ENCODE measurements at places on chromosomes 16 and 17. TPM values are rescaled to one million over a fixed set of nuclear protein-coding genes. Genes with fewer than 3 reads are reported as not detected.

GRCh38 chr17:13590441-13590840, 11.3 kb downstream of the HS3ST3A1 start:
- H3K27ac ChIP-seq, result peak overlapping the region; percentile 31
- DNase-seq, result no peak
- H3K27me3 ChIP-seq, result no peaks in the 10 kb centered on the region
- H3K4me3 ChIP-seq, result no peak overlapping the region
- H3K4me1 ChIP-seq, result peaks cover 18% of the 10 kb centered on the region
- H3K36me3 ChIP-seq, result no peaks in the 10 kb centered on the region

GRCh38 chr17:75350706-75351105, 54.8 kb downstream of the GRB2 start:
- peaks cover 15% of the 10 kb centered on the region for H3K4me1 ChIP-seq
- DNase-seq, result no peak
- peaks cover 15% of the 10 kb centered on the region for H3K36me3 ChIP-seq
- H3K27me3 ChIP-seq, result no peaks in the 10 kb centered on the region
- no peak overlapping the region for H3K4me3 ChIP-seq
- no peak overlapping the region for H3K27ac ChIP-seq

- H3K36me3 ChIP-seq, result no peaks in the 10 kb centered on the region
- H3K4me1 ChIP-seq, result peaks cover 5% of the 10 kb centered on the region
- no peak overlapping the region for H3K4me3 ChIP-seq
- peaks cover 79% of the 10 kb centered on the region for H3K27me3 ChIP-seq
- DNase-seq, result no peak
Measured at GRCh38 chr17:77072670-77073069, 68.1 kb upstream of the SEC14L1 start.

- no peaks in the 10 kb centered on the region for H3K27me3 ChIP-seq
- DNase-seq, result no peak
- peak overlapping the region; percentile 44 for H3K27ac ChIP-seq
Measured at GRCh38 chr17:64219571-64219970, 43.5 kb downstream of the TEX2 start.

- H3K27ac ChIP-seq, result no peak overlapping the region
- peaks cover 4% of the 10 kb centered on the region for H3K4me1 ChIP-seq
- H3K4me3 ChIP-seq, result no peak overlapping the region
- DNase-seq, result no peak
Measured at GRCh38 chr16:78556421-78556820, 457.0 kb downstream of the WWOX start.

DNA sequence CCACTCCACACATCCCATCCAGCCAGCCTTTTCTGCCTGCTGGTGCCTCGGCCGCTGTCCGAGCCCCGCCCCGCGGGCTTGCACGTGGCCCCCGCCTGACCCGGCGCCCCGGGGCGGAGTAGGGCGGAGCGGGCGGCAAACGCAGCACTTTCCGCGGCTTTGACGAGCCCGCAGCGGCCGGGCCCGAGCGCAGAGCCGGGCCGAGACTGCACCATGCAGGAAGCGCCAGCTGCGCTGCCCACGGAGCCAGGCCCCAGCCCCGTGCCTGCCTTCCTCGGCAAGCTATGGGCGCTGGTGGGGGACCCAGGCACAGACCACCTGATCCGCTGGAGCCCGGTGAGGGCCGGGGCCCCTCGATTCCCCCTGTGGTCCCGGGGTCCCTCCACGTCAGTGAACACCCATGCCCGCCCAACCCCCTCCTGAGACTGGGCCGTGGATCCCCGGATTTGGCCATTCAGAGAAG, at the start of gene HSF4:
HSF4 (plus strand) TSS at position 147 of the 463 bp plus-strand sequence; CDS start at position 214, 67 bp downstream.
- no peak for DNase-seq
- peaks cover 12% of the 10 kb centered on the region for H3K36me3 ChIP-seq
- peaks cover 2% of the 10 kb centered on the region for H3K4me1 ChIP-seq
- H3K27me3 ChIP-seq, result no peaks in the 10 kb centered on the region
- no peak within 1 kb of the TSS for H3K27ac ChIP-seq

DNA sequence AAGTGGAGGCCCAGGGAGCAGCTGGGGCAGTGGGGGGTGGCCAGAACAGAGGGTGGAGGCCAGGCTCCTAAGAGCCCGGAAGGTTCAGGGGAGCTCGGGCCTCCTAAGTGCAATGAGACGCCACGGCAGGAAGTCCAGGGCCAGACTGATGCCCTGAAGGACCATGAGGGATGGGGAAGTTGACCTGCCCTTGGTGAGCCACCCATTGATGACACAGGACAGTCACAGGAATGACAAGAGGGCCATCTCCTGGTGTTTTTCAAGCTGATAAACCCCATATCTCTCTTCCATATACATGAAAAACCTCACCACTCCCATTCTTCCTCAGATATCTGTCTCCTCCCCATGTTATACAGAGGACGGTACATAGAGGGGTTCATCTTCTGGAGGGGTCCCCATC, 5.8 kb upstream of the MRPL58 start:
- no peak overlapping the region for H3K27ac ChIP-seq
- peak; percentile 27 for DNase-seq
- H3K36me3 ChIP-seq, result peaks cover 11% of the 10 kb centered on the region
- no peak overlapping the region for H3K4me3 ChIP-seq
- no peaks in the 10 kb centered on the region for H3K4me1 ChIP-seq
- no peaks in the 10 kb centered on the region for H3K27me3 ChIP-seq

- no peak within 1 kb of the TSS for H3K27ac ChIP-seq
- DNase-seq, result peak; percentile 72
- H3K4me3 ChIP-seq, result peak within 1 kb of the TSS; percentile 67
Measured at GRCh38 chr17:78979780-78980623, at the start of gene LGALS3BP. Gene LGALS3BP, minus strand, starts transcription at chr17:78979923. Its CDS starts 2,732 bp downstream, at chr17:78977191.

DNA sequence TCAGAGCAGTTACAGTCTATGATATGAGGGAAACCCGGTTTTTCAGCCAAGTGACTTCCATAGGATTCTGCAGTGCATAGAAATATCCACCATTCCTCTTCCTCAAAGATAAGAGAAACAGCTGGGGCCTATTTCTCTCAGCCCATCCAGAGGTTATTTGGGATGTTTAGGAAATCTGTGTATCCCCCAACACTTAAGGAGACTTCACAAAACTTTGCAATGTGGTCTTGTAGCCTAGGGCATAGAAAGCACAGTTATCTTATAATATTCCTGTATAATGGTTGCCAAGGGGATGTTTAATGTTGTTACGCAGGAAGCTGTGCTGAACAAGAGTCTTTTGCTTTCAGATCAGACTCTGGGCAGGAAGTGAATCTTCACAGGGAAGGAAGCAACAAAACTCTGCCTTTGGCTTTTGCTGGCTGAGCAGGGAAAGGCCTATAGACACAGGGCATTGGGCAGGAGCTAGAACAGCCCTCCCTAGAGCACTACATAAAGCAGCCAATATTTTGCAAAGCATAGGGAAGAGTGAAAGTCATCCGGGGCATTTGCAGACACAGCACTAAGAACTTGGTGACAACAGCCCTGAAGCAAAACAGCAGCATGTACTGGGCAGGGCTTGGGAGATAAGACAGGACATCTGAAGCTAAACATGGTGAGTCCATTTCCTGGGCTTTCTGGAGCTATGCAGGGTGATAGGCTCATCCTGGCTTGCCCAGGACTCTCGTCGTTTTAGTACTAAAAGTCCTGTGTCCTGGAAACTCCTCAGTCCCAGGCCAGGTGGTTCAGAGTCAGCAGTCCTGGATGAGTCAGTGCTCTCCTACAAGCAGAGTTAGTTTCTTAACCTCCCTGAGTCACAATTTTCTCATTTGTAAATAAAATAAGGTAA, 18.7 kb upstream of the BEAN1 start:
- no peaks in the 10 kb centered on the region for H3K27me3 ChIP-seq
- H3K36me3 ChIP-seq, result peaks cover 10% of the 10 kb centered on the region
- peaks cover 24% of the 10 kb centered on the region for H3K4me1 ChIP-seq
- H3K4me3 ChIP-seq, result peak overlapping the region; percentile 77
- DNase-seq, result peak; percentile 87

DNA sequence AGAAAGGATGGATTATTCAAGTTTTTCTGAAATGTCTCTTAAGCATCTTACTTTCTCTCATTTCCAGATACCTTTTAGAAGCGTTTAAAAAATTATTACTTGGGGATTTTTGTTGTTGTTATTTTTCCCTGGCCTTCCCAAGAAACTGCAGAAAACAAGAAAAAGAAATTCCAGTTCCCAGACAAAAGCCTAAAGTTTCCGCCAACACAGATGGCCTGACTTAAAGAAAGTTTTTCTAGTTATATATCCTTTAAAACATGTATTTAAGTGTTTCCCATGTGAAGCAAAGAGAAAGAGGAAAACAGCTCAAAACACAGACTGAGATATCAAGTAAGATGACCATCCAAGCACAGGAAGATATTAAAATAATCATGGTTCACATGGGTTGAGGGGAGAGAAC, 401.7 kb upstream of the MAF start:
- no peak overlapping the region for H3K27ac ChIP-seq
- DNase-seq, result no peak

GRCh38 chr16:9761870-9762269, 420.4 kb downstream of the GRIN2A start:
- no peak overlapping the region for H3K27ac ChIP-seq
- no peak overlapping the region for H3K4me3 ChIP-seq
- no peaks in the 10 kb centered on the region for H3K27me3 ChIP-seq
- no peaks in the 10 kb centered on the region for H3K36me3 ChIP-seq
- DNase-seq, result no peak

GRCh38 chr17:30840771-30841170, 9.0 kb downstream of the ATAD5 start:
- peaks cover 25% of the 10 kb centered on the region for H3K36me3 ChIP-seq
- no peaks in the 10 kb centered on the region for H3K4me1 ChIP-seq
- no peak for DNase-seq

Gene LPO
- total RNA-seq, result not detected

Gene GAST
- total RNA-seq, result not detected

Data from MCF 10A (cell line).